ENCODE measurements at places on chromosomes 11 and 22. TPM values are rescaled to one million over a fixed set of nuclear protein-coding genes. Genes with fewer than 3 reads are reported as not detected.

The RNF214 gene
- total RNA-seq: 33.7 TPM

The CCDC188 gene
- total RNA-seq: not detected

The CCDC15 gene
- 3.1 TPM for total RNA-seq

The OR8D4 gene
- not detected for total RNA-seq

The C11orf86 gene
- total RNA-seq: 1.2 TPM

The OR10D3 gene
- total RNA-seq: not detected

The DSCAML1 gene
- total RNA-seq: 0.27 TPM

The FAM227A gene
- 3.8 TPM for total RNA-seq

The KCNQ1 gene
- 2.0 TPM for total RNA-seq

The SCGB1D2 gene
- total RNA-seq: not detected

The PTDSS2 gene
- total RNA-seq: 52.4 TPM

The TSPAN4 gene
- 74.1 TPM for total RNA-seq

The MS4A10 gene
- not detected for total RNA-seq

The XNDC1N gene
- total RNA-seq: 10.2 TPM

The C11orf52 gene
- 2.2 TPM for total RNA-seq

The PVALB gene
- 1.7 TPM for total RNA-seq

The LARGE1 gene
- 69.5 TPM for total RNA-seq

The CHRNA10 gene
- total RNA-seq: 1.1 TPM

The OR5P2 gene
- not detected for total RNA-seq

The MPZL2 gene
- 2.4 TPM for total RNA-seq

The SLC22A12 gene
- total RNA-seq: not detected

The EXPH5 gene
- 11.5 TPM for total RNA-seq

The FGF3 gene
- not detected for total RNA-seq

The HEPN1 gene
- not detected for total RNA-seq

The SEPTIN5 gene
- 7.8 TPM for total RNA-seq

The CSF2RB gene
- total RNA-seq: not detected

The TMEM45B gene
- total RNA-seq: not detected

All from H1 (cell line).